Stimulated activated CD4-positive, alpha-beta T cell treated with anti-CD3 and anti-CD28 coated beads, Interleukin-15, amount 100 ng/mL, for 48 hours (primary cell): ENCODE measurements at places on chromosomes 1 and 21.

- no peak for DNase-seq
Measured at GRCh38 chr1:21867451-21867996, 55.5 kb downstream of the LDLRAD2 start.

GRCh38 chr21:45504021-45504515 lies 38.2 kb downstream of the SLC19A1 start:
- DNase-seq = no peak

GRCh38 chr1:37372302-37372701 lies 102.1 kb upstream of the ZC3H12A start:
- DNase-seq = no peak

GRCh38 chr1:61187352-61188086 lies 105.2 kb downstream of the NFIA start:
- DNase-seq = no peak

- DNase-seq = no peak
Measured at GRCh38 chr21:27043377-27043776, 76.5 kb upstream of the ADAMTS5 start.

GRCh38 chr1:158793604-158794003 lies 12.6 kb upstream of the OR6N2 start:
- DNase-seq = peak; percentile 30

DNA sequence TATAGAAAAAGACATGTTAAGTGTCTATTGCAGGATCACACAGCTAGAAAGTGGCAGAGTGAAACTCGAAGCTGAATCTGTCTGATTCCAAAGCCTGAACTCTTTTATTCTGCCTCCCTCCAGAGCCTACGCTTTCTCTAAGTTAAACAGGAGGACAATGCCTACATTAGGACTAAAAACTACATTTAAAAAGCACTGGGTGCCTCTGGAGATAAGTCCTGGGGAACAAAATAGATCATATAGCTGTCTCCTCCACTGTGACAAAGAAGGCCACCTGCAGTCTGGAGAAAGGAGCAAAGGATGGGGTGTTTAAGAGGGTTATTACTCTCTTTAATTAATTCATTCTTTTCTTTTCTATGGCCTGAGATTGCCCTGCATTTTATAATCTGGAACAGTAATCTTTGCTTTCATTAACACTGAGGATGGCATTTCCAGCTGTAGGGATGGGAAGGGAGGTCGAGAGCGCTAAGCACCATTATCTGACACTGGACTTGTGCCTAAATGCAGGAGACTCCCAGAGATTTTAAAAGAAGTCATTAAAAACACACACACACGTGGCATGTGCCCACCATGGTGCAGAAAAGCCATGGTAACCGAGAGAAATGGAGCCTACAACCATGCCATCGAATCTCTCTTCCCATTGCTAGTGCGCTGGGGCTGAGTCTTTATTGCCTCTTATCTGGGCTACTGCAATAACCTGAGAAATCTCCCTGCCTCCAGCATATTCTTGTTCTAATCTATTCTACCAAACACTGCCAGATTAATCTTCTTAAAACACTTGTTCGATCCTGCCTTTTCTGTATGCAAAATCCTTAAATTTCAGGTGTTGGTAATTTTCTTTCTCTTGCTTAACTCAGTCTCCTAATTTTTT lies 92.2 kb downstream of the PLXNA2 start:
- DNase-seq = no peak

- no peak for DNase-seq
Measured at GRCh38 chr1:66556161-66556611, 22.2 kb downstream of the SGIP1 start.

DNA sequence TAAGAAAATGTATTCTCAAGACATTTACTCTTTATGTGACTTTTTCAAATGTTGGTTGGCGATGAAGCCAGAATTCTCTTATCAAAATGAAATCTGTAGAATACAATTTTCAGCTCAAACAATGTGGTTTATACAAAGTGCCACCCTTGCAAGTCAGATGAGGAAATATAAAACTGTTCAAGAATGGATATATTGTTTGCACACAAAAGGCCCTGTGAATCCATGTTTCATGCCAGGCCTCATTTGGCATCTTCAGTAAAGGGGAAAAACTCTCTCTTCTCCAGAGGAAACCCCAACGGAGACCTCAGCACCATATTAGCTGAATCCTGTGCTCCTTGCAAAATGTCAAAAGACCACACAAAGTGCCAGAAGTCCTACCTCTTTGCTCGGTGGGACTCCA lies 310.4 kb downstream of the RRAGC start:
- no peak for DNase-seq

DNA sequence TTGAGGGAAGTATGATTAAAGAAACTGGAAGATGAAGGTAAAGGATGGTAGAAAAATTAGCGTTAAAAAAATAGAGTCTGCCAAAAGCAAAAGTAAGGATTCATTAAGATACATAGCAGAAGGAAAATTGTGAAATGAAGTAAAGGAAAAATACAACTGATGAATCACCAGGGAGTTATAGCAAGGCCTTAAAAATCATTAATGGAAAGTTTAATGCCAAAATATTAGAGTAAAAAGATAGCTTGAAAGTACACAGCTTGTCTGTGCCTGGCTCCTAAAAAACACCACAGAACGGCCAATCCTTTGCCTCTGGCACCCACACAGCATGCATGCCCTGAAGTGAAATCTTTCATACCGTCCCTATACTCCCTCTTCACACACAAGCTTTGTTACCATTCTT lies 66.9 kb upstream of the APOBEC4 start:
- DNase-seq = no peak

GRCh38 chr1:17994046-17994445 lies 113.6 kb upstream of the IGSF21 start:
- DNase-seq = no peak
